ENCODE measurements at places on chromosomes 6 and 20. TPM values are rescaled to one million over a fixed set of nuclear protein-coding genes. Genes with fewer than 3 reads are reported as not detected.

DNA sequence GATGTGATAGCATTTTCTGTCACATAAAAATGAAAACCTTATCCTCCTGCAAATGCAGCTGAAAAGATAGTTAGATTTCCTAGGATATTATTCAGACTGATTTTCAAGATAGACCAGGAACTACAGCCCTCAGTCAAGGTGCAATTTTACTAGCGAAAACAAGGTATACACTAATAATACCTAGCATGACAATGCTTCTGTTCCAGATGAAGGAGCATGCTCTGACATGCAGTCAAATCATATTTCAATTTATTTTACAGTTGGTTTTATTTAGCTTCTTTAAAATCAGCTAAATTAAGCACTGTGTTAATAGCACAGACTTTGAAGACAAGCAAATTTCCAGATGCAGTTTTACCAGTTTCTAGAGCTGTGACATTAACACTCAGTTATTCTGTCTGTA lies 14.2 kb upstream of the TNFAIP3 start:
- no peak overlapping the region for H3K27ac ChIP-seq
- no peaks in the 10 kb centered on the region for H3K27me3 ChIP-seq
- no peaks in the 10 kb centered on the region for H3K36me3 ChIP-seq
- DNase-seq: no peak
- H3K4me1 ChIP-seq: no peaks in the 10 kb centered on the region

DNA sequence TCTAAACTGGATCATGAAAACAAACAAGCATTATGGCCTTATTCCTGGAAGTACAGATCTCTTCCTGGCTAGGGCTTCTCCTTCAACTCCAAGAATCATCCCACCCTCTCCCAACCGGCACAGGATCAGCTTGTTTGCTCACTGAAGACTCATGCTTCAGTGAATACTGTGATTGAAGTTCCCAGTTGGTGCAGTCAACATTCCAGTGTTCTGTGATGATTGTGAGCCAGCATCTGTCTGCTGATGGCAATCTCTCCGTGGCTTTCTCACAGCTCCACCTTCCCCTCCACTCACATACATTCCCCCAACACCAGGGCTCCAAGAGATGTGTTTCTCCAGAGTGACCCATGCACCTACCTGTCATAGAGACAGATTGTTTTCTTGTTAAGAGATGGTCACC lies 421.3 kb upstream of the BTBD3 start:
- H3K27me3 ChIP-seq: no peaks in the 10 kb centered on the region
- no peak overlapping the region for H3K27ac ChIP-seq
- DNase-seq: no peak
- peaks cover 4% of the 10 kb centered on the region for H3K4me1 ChIP-seq
- no peak overlapping the region for H3K4me3 ChIP-seq

DNA sequence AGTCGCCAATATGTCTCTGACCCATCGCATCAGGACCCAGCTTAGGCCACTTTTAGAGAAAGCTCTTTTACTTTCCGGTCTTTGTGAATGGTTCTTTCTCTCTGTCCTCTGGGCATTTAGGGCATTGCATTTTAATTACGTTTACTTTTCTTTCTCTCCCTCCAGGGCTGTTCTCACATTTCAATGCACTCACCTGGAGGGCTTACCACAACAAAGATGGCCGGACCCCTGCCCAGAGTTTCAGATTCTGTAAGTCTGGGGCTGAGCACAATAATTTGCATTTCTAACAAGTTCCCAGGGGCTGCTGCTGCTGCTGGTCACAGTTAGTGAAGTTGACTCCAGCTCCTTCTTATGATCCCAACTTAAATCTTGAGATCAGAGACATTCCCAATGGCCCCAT lies 3.0 kb downstream of the ANKRD66 start:
- no peak overlapping the region for H3K27ac ChIP-seq
- no peaks in the 10 kb centered on the region for H3K4me1 ChIP-seq
- no peak for DNase-seq
- H3K4me3 ChIP-seq: no peak overlapping the region
- no peaks in the 10 kb centered on the region for H3K36me3 ChIP-seq

Gene FAM210B
- 60.3 TPM for total RNA-seq

DNA sequence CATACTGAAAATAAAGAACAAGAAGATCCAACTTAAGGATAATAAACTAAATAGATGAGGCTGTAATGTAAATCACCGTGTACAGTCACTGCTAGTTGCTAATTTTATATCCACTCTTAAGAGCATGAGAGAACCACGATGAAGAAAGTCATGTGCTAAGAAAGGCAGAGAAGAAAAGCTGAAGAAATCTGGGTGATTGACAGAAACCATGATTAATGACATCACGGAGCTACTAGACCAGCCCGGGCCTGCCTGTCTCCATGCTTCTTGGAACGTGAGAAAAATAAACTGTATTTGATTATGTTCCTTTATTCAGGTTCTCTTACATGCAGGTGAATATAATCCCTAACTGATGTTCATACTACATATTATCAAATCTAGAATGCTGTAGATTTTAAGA lies 84.2 kb upstream of the E2F3 start:
- H3K36me3 ChIP-seq: no peaks in the 10 kb centered on the region
- peaks cover 16% of the 10 kb centered on the region for H3K27me3 ChIP-seq
- H3K27ac ChIP-seq: no peak overlapping the region
- no peak for DNase-seq
- H3K4me1 ChIP-seq: no peaks in the 10 kb centered on the region

Gene FAXC
- total RNA-seq: 23.9 TPM

- no peak overlapping the region for H3K27ac ChIP-seq
- H3K4me1 ChIP-seq: peaks cover 2% of the 10 kb centered on the region
- H3K36me3 ChIP-seq: no peaks in the 10 kb centered on the region
- DNase-seq: no peak
These were observed 12.8 kb upstream of the KHDRBS2 start for GRCh38 chr6:62298745-62299392.

Gene ASIP
- not detected for total RNA-seq

Gene FAM217B
- total RNA-seq: 18.0 TPM

Gene DOP1A
- total RNA-seq: 47.1 TPM

DNA sequence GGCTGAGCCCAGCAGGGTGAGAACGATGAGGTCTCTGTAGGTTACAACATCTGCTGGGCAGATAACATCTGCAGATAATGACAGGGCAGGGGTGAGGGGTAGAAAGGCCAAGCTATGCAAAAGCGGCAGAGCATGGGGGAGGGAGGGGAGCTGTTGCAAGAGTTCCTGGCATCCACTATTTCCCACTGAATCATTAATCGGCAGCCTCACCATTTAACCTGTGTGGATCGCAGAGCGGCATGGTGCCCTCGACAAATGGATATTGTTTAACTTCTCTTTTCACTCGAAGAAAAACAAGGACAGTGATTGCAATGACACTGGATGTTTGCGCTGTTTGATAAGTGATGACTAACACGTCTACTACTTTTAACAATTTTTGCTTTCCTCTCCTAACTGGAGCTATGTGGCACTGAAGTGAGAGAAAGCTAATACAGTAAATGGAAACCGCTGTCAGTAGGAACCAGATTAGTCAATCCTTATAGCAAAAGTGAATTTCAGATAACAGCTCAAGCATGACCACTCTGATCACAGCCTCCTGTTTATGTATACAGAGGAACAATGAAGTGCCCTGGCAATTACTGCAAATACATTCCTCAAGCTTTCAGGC lies 381.5 kb downstream of the TFAP2A start:
- DNase-seq: no peak
- no peak overlapping the region for H3K4me3 ChIP-seq
- peaks cover 7% of the 10 kb centered on the region for H3K4me1 ChIP-seq
- no peaks in the 10 kb centered on the region for H3K36me3 ChIP-seq

Gene PDE10A
- 14.4 TPM for total RNA-seq

Gene BPIFB4
- not detected for total RNA-seq

DNA sequence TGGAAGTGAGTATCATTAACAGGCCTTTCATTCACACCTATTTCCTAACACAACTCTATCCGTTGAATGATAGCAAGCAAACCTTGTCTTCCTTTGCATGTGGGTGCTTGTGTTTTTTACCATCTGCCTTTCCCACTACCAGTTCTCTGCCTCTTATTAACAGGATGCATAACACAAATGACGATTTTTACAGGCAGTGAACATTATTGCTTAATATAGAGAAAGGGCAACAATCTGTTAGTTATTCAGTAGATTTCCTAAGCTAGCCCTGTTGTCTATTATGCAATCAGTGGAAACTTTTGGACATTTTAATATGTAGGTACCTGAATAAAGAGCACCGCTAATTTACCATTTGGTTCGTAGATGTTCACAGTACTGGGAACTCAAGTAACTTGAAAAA lies 348.8 kb upstream of the PLCB4 start:
- no peak for DNase-seq
- no peaks in the 10 kb centered on the region for H3K27me3 ChIP-seq
- no peak overlapping the region for H3K27ac ChIP-seq
- no peaks in the 10 kb centered on the region for H3K36me3 ChIP-seq
- no peak overlapping the region for H3K4me3 ChIP-seq
- H3K4me1 ChIP-seq: no peaks in the 10 kb centered on the region

DNA sequence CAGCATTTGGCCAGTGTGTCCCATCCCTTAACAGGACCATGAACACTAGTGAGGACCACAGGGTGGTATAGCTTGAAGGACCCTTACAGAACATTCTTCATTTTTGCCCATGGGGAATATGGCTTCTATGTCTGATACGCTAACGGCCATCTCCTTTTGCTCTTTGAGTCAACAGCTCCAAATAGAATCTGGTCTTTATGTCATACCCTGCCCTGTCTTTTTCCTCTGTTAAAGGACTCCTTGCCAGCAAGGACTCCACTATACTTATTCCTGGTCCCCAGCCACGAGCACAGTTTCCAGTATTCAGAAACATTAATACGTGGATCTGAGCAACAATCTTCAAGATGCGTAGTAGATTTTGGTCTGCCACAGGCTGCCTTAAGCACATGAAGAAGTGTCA lies 22.5 kb downstream of the SERPINB1 start:
- H3K4me3 ChIP-seq: no peak overlapping the region
- DNase-seq: no peak
- H3K4me1 ChIP-seq: peaks cover 18% of the 10 kb centered on the region
- H3K27me3 ChIP-seq: no peaks in the 10 kb centered on the region
- H3K36me3 ChIP-seq: peaks cover 6% of the 10 kb centered on the region

- H3K27me3 ChIP-seq: peaks cover 3% of the 10 kb centered on the region
- H3K4me1 ChIP-seq: peaks cover 22% of the 10 kb centered on the region
- no peak overlapping the region for H3K4me3 ChIP-seq
- H3K36me3 ChIP-seq: no peaks in the 10 kb centered on the region
- DNase-seq: no peak
These were observed 13.3 kb upstream of the ITPR3 start for GRCh38 chr6:33607784-33608161.

Gene PDE7B
- 0.07 TPM for total RNA-seq

DNA sequence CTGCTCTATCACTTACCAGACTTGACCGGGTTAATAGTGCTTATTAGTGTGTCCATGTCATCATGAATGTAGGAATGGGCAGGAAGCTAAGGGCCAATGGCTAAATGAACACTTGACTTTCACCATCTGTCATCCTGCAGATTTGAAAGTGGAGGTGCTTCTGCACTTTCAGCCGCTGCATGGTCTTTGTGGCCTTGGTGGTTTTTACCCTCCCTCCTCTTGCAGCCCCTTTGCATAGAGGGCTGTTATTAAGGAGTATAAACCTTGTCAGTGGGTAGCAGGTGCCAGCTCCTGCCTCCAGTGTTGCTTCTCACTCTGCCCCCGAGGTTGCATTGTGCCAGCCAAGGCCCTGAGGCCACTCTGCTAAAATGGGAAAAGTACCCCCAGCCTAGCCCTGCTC lies 122.2 kb upstream of the TNFAIP3 start:
- no peak overlapping the region for H3K27ac ChIP-seq
- H3K27me3 ChIP-seq: peaks cover 3% of the 10 kb centered on the region
- no peak overlapping the region for H3K4me3 ChIP-seq
- H3K4me1 ChIP-seq: peaks cover 1% of the 10 kb centered on the region
- H3K36me3 ChIP-seq: no peaks in the 10 kb centered on the region

DNA sequence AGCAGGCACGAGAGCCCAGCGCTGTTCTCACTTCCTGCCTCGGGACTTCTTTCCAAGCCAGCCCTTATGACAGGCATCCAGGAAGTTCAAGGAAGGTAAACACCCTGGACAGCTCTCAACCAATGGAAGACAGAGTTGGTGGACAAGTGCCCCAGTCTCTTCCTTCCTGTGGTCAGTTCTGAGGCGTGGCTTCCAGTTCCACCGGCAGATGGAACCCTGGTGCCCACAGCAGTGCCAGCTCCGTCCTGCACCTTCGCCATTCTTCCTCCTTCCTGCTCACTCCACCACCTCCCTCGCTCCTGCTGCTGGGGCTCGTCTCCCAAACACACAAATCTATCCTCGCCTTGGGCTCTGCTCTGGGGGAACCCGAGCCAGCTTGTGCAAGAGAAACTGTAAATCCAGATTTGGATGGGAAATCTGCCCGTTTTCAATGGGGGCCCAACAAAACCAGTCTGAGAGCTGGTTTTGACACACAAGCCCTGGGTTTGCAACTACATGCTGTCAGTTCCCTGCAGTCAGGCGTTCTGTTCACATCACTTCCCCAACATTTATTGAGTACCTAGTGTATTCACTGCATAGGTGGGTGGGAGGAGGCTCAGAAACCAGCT lies 162.7 kb downstream of the GRM4 start:
- DNase-seq: no peak
- H3K4me3 ChIP-seq: no peak overlapping the region

Gene GNMT
- 1.7 TPM for total RNA-seq

DNA sequence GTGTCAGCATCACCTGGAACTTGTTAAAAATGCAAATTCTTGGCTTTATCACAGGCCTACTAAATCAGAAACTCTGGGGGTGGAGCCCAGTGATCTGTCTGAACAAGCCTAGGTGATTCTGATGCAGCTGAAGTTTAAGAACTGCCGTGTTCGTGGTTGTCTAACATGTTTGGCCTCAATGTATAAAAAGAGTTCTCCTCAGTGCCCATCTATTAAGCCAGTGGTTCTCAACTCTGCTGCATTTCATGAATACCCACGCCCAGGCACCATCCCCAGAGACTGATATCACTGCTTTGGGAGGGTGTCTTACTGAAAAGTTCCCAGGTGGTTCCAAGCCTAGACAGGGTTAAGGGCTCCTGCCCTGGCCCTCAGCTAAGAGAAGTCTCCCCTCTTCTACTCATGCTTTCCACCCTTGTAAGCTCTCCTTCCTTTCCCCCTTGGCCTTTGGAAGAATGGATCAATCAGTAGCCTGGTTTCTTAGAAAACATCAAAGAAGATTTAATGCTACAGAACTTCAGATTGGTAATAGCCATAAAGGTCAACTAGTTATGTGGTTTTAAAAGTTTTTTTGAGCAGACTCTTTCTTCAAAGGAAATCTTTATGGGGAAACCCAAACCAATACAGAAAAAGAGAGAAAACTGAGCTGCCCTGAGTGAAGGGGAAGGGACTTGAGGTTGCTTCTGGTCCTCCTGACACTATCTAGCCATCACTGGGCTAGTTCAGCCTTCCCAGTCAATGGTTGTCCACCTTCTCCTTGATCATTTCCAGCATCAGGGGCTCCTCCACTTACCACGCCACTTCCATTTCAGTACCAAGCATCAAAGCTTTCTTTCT lies 38.9 kb upstream of the TNFAIP3 start:
- H3K4me3 ChIP-seq: no peak overlapping the region
- H3K27me3 ChIP-seq: no peaks in the 10 kb centered on the region
- H3K36me3 ChIP-seq: no peaks in the 10 kb centered on the region
- no peak for DNase-seq
- no peak overlapping the region for H3K27ac ChIP-seq
